Hematopoietic multipotent progenitor cell treated with erythropoietin and hydrocortisone succinate and interleukin-3 and kit ligand, for 15 days (in vitro differentiated cells): ENCODE measurements at places on chromosomes 7 and 10.

GRCh38 chr10:116891208-116891607 lies 41.9 kb downstream of the ENO4 start:
- no peak for DNase-seq

GRCh38 chr10:51615764-51616298 lies 83.6 kb downstream of the CSTF2T start:
- no peak for DNase-seq

GRCh38 chr7:142563470-142563869 lies 185.8 kb upstream of the PRSS1 start:
- no peak for DNase-seq

- no peak for DNase-seq
These were observed 113.0 kb upstream of the ANLN start for GRCh38 chr7:36276428-36277248.

- DNase-seq: no peak
These were observed 23.8 kb upstream of the STN1 start for GRCh38 chr10:103941801-103942200.

GRCh38 chr7:93902777-93903423 lies 3.5 kb upstream of the GNGT1 start:
- peak; percentile 44 for DNase-seq

GRCh38 chr7:128903621-128904361 lies 6.7 kb downstream of the KCP start:
- no peak for DNase-seq
